ENCODE measurements at places on chromosomes 6 and 20.

GRCh38 chr20:10799735-10800134, 125.9 kb upstream of the JAG1 start:
- no peak for DNase-seq

DNA sequence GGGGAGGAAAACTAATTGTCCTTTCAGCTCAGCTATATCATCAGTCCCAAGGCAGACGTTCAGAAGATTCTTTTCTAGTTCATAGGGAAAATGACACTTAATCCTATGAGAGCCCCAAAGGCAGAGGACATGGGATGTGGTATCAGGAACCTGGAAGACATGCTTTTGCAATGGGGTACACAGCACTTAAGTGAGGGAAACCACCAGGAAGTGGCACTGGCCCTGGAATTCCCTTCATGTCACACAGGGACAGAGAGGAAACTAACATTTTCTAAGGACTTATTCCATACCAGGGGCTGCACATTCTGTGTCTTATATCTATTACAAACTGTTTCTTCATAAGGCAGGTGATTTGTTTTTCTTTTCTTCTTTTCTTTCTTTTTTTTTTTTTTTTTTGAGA, 28.2 kb downstream of the VPS52 start:
- DNase-seq, result no peak

DNA sequence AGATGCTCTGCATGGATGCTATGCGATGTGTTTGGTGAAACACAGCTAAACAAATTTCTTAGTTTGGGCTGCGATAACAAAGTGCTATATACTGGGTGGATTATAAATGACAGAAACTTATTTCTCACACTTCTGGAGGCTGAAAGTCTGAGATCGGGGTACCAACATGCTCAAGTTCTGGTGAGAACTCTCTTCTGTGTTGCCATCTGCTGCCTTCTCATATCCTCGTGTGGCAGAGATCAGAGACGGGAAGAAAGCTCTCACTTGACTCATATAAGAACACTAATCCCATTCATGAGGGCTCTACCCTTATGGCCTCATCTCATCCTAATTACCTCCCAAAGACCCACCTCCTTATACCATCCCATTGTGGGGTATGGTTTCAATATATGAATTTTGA, 162.0 kb upstream of the DTNBP1 start:
- DNase-seq, result no peak

GRCh38 chr20:25533920-25534700, 51.2 kb downstream of the NINL start:
- no peak for DNase-seq

DNA sequence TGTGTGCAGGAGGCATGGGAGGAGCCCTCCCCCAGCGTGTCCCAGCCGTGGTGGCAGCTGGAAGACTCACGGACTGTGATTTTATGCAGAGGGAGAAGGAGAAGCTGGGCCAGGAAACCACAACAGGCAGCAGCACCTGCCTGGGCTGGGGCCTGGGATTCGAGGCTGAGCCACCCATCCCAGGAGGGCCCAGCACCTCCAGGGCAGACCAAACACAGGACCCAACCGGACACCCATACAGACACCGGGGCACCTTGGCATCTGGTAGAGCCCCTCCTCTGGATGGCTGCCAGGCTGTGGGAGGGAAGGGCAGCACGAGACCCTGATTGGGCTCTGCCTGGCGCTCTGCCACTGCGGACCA, 41.7 kb upstream of the CHRNA4 start:
- DNase-seq, result no peak

DNA sequence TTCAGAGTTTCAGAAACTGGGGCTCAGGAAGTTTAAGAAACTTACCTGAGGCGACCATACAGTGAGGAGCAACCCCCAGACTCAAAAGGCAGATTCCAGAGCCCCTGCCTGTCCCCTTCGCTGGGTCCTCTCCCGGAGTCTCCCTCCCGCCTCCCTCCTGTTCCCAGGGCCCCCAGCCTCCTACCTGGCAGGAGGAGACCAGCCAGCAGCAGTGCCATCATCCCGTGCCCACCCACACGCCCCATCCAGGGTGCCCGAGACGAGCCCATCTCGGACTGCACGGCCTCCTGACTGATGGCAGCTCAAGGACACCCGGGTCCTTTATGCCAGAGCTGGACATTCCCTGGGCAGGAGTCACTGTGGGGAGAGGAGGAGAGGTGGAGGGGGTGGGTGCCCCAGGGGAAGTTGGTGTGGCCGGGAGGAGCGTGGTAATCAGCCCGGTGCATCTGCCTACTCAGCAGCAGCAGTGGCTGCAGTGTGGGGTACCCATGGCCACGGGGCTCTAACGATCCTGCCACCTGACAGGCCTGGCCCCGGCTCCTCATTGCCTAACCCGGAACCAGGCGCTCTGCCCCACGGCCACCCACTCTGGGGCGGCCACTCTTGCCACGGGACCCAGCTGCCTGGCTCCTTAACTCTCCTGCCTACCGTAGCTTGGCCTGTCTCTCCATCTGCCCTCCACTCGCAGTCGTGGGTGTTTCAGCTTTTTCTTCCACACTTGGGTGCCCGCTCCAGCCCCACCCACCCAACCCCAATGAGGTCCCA, at the start of gene CDSN:
Gene CDSN, minus strand, starts transcription at position 296 of the 765 bp plus-strand sequence. Its CDS starts 27 bp downstream, at position 269.
- peak; percentile 57 for DNase-seq

GRCh38 chr6:154951345-154952200, 43.5 kb upstream of the TIAM2 start:
- DNase-seq, result peak; percentile 76

DNA sequence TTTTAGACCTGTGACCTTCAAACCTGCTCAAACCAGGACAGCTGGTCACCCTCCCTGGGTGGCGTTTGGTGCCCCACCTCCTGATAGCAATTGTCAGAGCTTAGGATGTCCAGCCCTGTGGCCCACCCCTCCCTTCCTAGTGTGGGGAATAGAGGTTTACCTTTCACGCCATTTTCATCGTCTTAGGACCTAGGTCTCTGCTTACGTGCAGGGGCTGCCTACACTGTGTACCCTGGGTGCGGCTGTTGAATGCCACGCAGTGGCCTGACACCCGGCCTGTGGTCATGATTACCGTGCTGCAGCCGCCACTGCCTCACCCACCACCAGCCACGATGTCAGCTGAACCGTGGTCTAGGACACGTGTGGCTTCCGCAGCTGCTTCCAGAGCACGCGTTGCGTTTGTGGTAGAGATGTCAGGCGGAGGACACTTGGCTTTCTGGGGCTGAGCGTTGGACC, 157.3 kb downstream of the DTNBP1 start:
- no peak for DNase-seq

DNA sequence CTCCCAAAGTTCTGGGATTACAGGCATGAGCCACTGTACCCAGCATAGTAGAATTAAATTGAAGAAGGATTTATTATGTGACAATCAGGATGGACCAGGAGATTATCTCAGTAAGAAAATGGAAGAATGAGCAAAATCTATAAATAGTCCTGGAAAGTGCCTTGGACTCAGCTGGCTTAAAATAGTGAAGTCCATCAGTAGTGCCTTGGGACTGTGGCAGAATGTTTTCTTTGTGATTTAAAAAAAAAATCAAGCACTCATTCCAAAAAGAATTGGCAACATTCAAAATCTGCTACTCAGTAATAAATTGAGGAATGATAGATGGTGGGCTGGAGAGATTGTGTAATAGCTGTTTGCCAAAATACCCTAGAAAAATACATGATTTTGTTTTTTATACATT, 37.0 kb upstream of the MAS1 start:
- DNase-seq, result no peak

DNA sequence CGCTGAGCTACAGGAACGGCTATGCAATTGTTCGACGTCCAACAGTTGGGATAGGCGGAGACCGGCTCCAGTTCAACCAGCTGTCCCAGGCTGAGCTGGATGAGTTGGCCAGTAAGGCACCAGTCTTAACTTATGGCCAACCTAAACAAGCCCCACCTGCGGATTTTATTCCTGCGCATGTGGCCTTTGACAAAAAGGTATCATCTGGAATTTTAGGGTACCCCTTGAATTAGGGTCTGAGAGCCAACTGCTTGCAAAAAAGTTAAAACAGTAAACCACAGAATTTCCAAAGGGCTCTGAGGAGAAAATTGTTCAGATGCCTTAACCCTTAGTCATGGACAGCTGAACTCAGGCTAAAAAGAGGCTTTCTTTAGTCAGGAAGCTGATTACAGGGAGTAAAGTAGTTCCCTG, 3.8 kb downstream of the EFHC1 start:
- no peak for DNase-seq

- DNase-seq, result no peak
Observed at GRCh38 chr20:9233804-9234203, 164.9 kb downstream of the PLCB4 start.

- DNase-seq, result peak; percentile 44
Observed at GRCh38 chr20:24651171-24651975, 181.9 kb downstream of the SYNDIG1 start.

DNA sequence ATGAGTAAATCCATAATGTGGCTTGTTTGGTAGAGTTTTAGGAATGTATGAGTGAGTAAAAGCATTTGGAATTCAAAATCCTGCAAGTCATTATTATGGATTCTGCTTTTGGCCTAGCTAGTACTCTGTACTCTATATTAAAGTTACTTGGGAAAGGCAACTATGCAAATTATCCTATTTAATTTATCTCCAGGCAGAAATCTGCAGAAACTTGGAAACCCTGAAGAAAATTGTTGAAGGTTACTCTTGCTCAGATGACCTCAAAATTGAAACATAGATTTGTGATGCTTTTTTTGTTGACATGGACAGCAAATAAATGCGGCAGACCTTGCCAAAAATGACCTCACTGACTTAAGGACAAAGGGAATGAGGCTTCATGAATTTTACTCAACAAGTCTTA, 477.1 kb upstream of the EYS start:
- DNase-seq, result no peak

DNA sequence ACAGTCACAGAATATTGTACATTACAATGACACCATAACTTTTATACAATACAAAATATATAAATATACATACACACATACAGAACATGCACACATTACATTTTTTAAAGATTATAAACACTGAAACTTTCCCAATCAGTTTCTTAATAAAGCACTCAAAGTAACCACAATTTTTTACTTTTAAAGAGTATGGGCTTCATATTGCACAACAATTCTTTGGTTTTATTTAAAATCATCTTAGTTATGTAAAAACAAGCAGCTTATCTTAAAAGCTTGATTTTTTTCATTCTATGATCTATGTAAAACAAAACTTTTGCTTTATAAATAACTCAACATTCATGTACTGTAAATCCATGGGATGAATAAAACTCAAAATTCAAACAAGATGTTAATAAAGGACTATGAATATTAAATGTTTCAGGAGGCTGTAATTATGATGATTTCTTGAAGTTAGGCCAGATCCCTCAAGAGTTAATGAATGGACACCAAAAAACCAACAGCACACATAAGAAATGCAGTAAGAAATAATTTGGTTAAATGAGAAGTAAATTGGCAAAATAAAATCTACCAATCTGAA, 93.1 kb upstream of the BCLAF1 start:
- DNase-seq, result no peak

GRCh38 chr6:81487489-81487888, 265.0 kb downstream of the TENT5A start:
- no peak for DNase-seq

- DNase-seq, result no peak
Observed at GRCh38 chr6:53080813-53081212, 15.6 kb downstream of the FBXO9 start.

GRCh38 chr6:68635412-68635705, 277 bp downstream of the ADGRB3 start:
- DNase-seq, result no peak

DNA sequence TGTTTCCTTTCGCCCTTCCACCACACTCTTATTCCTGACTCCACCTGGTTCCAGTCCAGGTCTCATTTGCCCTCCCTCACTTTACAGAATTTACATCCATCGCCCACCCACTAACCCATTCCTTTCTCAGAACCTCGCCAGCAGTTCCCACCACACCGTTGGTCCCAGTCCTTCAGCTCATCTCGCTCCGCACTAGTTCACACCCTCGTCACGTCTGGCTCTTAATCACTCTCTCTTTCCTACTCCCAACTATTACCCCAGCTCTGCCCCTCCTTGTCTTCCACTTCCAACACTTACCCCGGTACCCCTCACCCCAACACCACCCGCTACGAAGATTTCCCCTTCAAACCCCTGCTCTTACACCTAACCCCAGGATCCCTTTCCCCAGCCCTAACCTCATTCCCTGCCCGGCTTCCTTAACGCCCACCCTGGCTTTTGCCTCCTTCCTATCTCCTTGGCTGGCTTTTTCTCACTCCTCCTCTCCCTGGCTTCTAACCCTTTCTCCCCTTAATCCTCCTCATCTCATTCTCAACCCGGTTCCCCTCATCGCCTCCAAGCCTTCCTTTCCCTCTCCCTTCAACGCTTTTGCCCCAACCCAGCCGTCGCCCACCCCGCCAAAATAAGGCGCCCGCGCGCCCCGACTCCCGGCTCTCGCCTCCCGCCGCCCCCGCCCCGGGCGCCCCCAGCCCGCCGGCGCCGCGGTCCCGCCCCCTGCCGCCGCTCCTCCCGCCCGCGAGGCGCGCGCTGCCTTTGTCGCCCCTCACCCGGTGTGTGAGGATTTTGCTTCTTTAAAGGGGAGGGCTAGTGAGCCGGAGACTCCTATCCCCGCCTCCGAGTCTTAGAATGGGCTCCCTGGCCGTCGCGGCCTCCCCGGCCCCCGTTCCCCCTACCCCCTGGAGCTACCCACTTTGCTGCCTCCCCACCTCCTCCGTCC, 542 bp downstream of the USP49 start:
- peak; percentile 34 for DNase-seq

GRCh38 chr20:11274141-11274594, 600.4 kb upstream of the JAG1 start:
- DNase-seq, result peak; percentile 70

DNA sequence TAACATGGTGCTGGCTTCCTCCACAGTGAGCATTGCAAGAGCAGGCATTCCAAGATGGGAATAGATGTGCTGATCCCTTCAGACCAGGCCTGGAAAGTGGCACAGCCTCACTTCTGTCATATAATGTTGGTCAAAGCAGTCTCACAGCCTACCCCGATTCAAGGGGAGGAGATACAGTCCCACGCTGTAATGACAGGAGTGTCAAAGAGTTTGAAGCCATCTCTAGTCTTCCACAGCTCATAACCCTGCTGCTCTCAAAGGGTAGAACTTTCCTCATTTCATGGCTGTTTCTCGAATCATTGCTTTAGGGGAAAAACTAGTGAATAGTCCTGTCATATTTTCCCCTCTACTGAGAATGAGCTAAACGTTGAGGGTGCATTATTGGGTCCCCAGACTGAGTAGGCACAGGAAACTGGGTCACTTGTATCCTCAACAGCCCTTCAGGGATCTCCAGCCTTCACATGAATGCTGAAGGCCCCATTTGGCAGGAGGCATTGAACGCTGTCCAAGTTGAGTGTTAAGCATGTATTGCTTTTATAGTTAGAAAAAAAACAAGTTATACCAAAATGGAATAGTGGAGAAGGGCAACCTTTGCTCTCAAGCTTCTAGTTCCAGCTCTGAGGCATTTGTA, 27.3 kb downstream of the DTD1 start:
- no peak for DNase-seq

GRCh38 chr6:167161851-167162467, 4.2 kb upstream of the GPR31 start:
- DNase-seq, result no peak

DNA sequence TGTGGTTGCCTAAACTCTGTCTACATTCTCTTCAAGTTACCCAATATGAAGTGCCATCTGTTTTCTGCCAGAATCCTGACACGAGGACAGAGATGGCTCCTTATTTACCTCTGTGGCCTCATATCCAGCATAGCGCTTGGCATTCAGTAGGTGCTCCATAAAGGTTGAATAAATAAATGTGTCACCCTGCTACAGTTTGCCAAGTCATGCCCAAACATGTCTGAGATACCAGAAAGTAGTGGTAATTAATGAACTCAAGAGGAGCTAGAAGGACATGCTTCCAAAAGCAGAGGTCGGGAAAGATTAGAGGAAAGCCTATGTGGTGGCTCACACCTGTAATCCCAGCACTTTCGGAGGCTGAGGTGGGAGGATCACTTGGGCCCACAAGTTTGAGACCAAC, 30.9 kb upstream of the E2F3 start:
- DNase-seq, result no peak
